ENCODE measurements at places on chromosomes 12 and 14.
A peak's percentile ranks its signal among the peaks of the same experiment; 100 is the strongest.

GRCh38 chr12:129868575-129868974 lies 35.2 kb downstream of the TMEM132D start:
- no peak for DNase-seq

- no peak for DNase-seq
These were observed 29.1 kb downstream of the C14orf132 start for GRCh38 chr14:96067985-96068930.

GRCh38 chr12:112087055-112087850 lies 21.3 kb downstream of the NAA25 start:
- no peak for DNase-seq

DNA sequence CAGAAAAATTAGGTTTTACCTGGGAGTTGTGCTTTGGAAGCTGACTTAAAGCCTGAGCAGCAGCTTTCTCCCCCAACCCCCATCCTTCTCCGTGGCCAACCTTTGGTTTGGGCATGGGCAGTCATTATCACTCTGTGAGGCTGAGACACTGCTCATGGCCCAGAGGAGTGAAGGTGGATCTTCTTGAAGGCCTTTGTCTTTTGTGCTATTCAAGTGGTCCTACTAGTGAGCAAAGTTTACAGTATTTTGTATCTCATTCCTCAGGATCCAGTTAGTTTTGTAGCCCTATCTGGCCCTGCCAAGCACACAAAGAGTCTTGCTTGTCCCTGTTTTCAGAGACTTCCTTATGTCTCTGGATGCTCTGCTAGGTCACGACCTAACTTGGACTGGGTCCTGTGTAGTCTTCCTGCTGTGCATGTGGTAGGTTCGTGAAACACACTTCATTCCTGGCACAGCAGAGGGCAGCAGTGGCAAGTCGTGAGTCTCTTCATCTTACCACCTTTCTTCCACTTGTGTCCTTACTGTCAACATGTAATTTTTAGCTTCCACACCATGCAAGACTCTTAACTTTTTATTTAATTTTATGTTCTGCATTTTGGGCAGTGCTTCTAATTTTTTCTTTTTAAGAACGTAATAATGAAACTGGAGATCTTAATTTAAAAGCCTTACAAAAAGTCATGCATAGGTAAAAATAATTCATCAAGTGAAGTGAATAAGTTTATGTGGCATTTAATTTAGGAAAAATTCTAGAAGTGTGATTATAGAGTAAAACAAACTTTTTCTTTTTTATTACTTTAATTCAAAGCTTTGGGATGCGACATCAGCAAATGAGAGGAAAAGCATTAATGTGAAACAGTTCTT lies 53.7 kb downstream of the APAF1 start:
- DNase-seq: peak; percentile 44

DNA sequence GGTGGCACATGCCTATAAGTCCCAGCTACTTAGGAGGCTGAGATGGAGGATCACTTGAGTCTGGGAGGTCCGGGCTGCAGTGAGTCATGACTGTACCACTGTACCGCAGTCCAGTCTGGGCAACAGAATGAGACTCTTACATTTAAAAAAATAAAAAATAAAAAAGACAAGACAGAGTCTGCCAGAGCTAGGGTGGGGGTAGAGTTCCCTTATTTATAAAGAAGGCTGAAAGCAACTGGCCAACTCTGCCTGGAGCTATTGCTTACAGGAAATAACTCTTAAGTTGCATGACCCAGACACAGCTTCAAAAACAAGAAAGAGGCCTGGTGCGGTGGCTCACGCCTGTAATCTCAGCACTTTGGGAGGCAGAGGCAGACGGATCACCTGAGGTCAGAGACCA lies 31.5 kb downstream of the NUMB start:
- peak; percentile 8 for DNase-seq

DNA sequence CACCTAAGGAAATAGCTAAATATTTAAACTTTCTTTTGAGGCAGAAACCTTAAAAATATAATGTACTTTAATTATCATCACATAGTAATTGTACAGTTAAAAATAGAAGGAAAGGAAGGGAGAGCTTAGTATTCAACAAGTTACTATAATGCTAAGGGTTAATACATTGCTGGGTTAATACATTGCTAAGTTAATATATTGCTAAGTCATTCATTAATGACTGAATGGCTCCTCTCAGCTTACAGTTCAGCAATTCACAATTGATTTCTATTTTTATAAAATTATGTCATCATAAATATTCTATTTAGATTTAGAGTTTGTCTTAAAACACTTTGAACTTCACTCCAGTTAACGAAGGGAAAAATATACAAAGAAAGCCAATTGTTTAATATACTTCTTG lies 207.9 kb downstream of the BMP4 start:
- no peak for DNase-seq
